ENCODE measurements at places on chromosomes 16 and 17.

GRCh38 chr17:16449121-16449570 lies 33.8 kb downstream of the TRPV2 start:
- no peak for DNase-seq

DNA sequence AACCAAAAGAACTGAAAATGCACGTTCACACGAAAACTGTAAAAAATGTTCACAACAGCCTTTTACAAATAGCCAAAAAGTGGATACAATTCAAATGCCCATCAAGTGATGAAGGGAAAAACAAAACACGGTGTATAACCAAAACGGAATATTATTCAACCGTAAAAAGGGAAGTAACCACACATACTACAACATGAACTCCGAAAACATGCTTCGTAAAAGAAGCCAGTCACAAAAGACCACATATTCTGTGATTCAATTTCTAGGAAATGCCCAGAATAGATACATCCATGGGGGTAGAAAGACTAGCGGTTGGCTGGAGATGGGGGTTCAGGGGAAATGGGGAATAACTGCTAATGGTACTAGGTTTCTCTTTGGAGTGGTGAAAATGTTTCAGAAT lies 81.5 kb upstream of the TRAP1 start:
- no peak for DNase-seq

DNA sequence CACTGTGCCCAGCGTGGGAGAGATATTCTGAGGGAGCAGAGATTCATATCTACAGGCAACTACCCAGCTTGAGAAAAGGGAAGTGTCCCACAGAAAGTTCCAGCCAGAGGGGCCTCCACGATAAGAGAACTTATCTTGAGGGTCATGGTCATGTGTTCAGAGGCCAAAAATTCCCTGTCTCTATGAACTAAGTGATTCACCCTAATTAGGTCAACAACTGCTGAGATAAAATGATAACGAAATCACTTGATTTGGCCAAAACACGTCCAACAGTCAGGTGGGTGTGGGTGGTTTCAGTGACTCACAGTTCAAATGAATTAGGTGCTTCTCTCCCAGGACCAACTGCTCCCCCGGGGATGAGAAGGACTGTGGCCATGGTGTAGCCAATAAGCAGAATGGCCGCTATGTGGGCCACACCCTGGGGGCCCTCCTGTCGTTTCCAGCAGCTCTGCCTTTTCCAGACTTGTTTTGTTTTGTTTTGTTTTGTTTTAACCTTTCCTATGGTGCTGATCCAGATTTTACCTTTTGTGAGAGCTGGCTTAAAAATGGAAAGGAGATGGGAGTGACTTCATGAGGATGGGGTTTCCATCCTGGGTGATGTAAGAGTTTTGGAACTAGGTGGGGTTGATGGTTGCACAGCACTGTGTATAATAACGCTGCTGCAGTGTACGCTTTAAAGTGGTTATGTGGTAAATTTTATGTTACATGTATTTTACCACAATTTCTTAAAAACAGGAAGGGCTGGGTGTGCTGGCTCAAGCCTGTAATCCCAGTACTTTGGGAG lies 8.7 kb downstream of the DNAI2 start:
- DNase-seq, result no peak

DNA sequence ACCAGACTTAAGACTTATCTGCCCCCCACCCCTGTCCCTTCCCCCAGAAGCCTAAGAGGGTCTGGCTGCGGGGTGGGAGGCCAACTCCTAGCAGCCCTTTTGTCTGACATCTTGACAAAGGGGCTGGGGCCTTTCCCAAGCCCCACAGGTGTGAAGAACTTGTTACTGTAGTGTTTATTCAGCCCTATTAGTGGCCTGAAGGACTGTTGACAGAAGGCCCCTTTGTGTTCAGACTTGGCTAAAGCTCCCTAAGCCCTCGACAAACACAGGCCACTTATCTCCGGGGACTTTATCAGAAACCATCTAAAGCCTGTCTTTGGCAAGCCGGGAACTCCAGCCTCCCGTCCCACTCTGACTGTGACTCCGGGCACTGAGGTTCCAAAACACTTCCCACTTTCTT lies 129.8 kb downstream of the NTN1 start:
- DNase-seq, result no peak

DNA sequence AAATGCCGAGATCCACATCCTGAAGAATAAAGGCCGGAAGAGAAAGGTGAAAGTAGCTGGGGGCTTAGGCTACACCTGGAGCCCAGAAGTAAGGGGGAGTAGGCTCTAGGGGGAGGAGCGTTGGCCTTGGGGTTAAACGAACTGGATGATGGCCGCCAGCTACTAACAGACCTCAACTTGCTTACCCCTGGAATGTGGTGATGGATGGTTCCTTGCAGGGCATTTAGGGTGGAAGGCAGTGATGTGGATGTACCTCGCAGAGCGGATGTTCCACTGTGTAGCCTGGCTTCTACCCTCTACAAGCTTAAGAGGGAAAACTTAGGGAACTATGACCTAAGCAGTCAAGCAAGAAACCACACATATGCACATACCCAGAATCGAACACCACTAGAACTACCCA lies 2.3 kb upstream of the MAZ start:
- DNase-seq, result no peak

GRCh38 chr16:4641306-4641687 lies 16.7 kb downstream of the MGRN1 start:
- DNase-seq, result no peak

DNA sequence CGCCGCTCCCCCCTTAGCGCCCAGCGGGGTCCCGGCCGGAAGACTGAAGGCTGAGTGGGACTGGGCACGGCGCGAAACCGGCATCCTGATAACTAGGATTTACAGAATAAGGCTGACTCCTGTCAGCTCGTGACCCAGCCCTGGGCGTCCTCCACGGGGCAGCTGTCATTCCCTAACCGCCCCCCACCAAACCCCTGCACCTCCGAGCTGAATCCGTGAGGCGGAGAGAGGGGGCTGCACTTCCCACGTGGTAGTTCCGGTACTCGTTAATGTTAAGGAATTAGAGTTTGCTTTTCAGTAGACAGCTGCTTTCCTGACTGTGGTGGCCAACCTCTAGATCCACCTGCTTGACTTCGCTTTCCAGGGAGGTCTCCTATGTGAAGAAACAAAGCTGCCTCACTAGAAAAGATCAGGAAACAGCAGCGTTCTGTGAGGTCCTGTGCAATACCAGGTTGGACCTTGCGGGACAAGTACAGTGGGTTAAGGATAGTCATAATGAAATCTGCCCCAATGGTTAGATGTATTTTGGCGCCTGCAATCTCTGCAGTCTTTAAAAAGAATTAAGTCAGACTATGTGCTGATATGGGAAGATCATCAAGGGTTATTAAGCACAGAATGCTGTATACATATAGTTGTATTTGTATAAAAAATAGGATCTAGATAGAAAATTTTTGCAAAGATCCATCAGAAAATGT lies 1.1 kb upstream of the WBP2 start:
- DNase-seq, result no peak

- DNase-seq, result no peak
Observed at GRCh38 chr16:28217326-28217725, 5.6 kb upstream of the XPO6 start.

GRCh38 chr16:79468121-79468552 lies 132.4 kb downstream of the MAF start:
- no peak for DNase-seq

DNA sequence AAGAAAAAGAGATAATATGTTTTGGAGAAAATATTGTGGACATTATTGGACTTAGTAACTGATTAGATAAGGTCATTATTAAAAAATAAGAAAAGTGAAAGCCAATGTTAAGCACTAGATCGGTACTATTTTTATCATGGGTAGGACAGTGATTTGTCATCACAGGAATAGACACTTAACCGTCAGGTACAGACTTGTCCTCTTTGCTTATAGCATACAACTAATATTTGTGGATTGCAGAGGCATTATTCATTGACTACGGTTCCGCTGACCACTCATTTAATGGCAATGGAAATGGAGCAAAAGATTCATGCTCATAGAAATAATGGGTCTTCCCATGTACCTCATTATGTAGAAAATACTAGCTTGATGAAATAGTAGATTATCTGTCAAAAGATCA lies 596.3 kb upstream of the CA10 start:
- DNase-seq, result no peak
